LHCN-M2 (cell line): ENCODE measurements at places on chromosomes 4 and X. TPM values are rescaled to one million over a fixed set of nuclear protein-coding genes. Genes with fewer than 3 reads are reported as not detected.

Gene OSTC
- total RNA-seq: 179 and 240 TPM in 2 replicates

Gene OPRPN
- not detected in 2 replicates for total RNA-seq

Gene GAGE12F
- total RNA-seq: not detected in 2 replicates

Gene IRAK1
- 135 and 149 TPM in 2 replicates for total RNA-seq

Gene ATG4A
- 12.5 and 13.3 TPM in 2 replicates for total RNA-seq

Gene DGAT2L6
- not detected in 2 replicates for total RNA-seq

Gene ZNF718
- total RNA-seq: 7.3 and 8.9 TPM in 2 replicates

DNA sequence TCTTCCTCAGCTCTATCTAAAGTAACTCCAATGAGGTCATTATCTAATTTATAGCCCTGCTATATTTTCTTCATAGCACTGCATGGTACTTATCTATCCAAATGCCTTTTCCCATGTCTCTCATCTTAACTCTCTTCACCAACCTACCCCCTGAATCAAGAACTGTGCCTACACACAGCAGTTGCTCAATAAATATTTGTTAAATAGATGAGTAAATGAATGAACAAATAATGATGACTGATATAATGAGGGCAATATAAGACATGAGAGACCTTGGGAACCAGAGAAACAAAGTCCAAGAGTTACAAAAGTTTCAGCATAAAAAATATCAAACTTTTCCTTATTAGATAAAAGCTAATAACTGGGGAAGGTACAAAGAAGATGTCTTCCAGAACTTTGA is 19.6 kb downstream of the CAMK2D start:
- no peak for DNase-seq

GRCh38 chrX:132763528-132763927 is 194.9 kb downstream of the HS6ST2 start:
- DNase-seq: no peak

DNA sequence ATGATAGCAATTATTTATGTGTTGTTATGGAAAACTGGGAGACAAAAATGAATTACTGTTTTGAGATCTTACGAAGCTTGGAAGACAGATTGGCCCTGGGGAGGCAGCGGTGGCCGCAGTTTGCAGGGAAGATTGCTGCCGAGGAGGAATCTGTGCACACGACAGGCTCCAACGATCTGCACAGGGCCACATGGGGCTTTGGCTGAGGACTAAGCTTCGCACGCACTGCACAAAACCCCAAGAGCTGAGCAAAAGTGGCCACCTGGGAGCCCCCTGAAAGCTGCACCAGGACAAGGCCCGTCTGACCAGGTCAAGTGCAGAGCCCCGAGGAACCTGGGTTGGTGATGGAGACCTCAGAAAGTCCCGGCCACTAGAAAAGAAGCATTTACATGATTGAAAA is 5.2 kb upstream of the PDE6B start:
- no peak for DNase-seq

DNA sequence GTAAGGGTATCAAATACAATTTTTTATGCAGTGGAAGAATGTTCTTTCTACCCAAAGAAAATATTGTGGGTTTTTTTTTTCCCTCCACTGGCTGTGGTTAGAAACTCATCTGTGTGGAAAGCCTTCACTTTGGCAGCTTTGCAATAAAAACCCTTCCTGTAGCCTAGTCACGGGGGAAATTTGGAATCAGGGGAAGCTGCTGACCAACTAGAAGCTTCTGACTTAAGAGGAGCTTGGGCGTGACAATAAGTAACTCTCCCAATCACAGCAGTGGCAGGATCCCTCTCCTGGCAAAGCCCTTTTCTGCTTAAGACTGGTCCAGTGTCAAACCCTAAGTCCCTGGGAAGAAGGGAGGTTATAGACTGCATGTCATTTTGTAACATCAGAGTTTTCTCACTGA is 87.9 kb downstream of the LRRC66 start:
- peak; percentile 89 for DNase-seq

DNA sequence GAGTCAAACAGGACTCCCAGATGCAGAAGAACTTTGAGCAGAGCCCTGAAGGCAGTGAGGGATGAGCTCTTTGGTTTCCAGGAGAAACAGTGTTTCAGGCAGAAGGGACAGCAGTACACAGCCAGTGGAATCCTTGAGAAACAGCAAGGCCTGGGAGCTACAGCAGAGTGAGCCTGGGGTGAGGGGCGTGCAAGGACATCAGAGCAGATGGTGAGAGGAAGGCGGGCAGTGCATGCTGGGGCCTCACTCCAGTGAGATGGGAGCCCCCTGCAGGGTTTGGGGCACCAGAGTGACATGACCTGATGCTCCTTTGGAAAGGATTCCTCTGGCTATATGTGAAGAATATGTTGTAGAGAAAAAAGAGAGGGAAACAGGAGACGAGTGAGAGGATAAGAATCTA is 98.1 kb upstream of the EGFL6 start:
- peak; percentile 18 for DNase-seq

- no peak for DNase-seq
These were observed 239.5 kb downstream of the KCNIP4 start for GRCh38 chr4:21709031-21709430.

GRCh38 chr4:10034612-10035104 is 13.4 kb upstream of the SLC2A9 start:
- no peak for DNase-seq

DNA sequence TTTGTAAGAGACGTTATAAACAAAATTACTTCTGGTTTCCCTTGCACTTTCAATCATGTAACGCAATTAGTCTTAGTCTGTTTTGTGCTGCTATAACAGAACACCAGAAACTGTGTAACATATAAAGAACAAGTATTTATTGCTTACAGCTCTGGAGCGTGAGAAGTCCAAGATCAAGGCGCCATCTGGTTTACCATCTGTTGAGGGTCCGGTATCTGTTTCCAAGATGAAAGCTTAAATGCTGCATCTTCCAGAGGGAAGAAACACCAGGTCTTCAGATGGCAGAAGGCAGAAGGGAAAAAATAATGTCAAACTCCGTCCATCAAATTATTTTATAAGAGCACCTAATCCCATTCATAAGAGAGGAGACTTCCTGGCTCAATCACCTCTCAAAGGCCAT is 474.1 kb downstream of the PDGFC start:
- DNase-seq: no peak

GRCh38 chr4:156459584-156459983 is 505.9 kb upstream of the CTSO start:
- no peak for DNase-seq

DNA sequence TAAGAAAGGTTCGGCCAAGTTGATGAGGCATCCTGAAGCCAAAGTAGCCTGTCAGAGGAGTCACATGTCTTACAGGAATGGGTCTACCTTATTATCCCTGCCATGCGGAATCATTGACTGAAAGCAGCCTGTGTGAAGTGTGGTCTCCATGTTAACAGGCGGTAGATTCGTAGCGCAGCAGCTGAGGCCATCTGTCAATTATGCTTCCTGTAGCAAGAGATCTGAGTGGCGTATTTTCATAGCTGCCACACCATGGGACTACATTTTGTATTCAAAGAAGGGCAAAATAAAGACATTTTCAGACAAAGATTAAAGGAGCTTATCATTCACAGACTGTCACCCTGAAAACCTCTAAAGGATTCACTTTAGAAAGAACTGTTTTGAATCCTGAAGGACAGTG is 11.2 kb upstream of the MED14 start:
- no peak for DNase-seq

DNA sequence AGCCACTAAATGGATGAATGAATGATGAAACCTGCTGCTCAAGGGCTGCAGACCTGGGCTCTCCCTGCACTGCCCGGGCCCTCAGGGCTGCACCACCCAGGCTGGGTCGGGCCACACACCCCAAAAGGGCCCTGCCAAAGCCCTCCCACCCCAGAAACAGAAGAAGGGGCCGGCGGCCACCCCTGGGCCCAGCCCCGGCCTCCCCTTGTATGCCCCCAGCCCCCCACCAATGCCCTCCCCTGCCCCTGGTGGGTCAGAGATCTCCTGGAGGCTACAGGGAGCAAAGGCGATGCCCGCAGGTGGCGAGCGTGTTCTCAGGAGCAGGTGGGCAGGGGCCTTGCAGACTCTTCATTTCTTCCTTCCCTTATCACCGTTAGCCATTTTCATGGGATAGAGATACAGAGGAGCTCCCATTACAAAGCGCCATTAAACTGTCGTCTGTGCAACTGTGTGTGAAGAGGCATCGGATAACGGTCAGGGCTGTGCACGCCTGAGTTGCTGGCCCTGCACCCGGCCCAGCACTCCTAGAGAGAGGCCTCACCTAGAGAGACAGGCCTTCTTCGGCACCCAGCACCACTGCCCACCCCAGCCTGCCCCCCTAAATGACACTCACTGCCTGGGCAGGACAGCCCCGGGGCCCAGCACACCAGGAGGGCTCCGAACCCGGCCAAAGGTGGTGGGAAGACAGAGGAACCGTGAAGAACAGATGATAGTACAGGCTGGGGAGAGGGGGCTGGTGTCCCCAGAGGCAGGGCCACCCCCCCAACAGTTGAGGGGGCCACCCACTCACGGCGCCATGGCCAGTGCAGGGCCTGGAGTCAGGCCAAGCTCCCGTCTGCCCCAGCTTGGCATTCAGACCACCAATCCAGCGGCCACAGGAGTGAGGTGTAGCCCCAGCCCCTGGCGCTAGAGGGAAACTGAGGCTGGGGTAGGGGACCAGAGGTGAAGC is 133.7 kb downstream of the FAM53A start:
- DNase-seq: no peak

- DNase-seq: no peak
These were observed 123.5 kb upstream of the WDR1 start for GRCh38 chr4:10239982-10240654.

- peak; percentile 12 for DNase-seq
These were observed 109.4 kb downstream of the DLG3 start for GRCh38 chrX:70554081-70554480.
